Activated naive CD4-positive, alpha-beta T cell treated with anti-CD3 and anti-CD28 coated beads, Interleukin-2, amount 50 U/mL, for 16 hours (primary cell): ENCODE measurements at places on chromosomes 5 and 9.
A peak's percentile ranks its signal among the peaks of the same experiment; 100 is the strongest.

GRCh38 chr5:132237670-132238069, 10.0 kb upstream of the P4HA2 start:
- no peak for DNase-seq

- DNase-seq = no peak
These were observed 413.6 kb upstream of the ADAMTSL1 start for GRCh38 chr9:18060269-18060934.

DNA sequence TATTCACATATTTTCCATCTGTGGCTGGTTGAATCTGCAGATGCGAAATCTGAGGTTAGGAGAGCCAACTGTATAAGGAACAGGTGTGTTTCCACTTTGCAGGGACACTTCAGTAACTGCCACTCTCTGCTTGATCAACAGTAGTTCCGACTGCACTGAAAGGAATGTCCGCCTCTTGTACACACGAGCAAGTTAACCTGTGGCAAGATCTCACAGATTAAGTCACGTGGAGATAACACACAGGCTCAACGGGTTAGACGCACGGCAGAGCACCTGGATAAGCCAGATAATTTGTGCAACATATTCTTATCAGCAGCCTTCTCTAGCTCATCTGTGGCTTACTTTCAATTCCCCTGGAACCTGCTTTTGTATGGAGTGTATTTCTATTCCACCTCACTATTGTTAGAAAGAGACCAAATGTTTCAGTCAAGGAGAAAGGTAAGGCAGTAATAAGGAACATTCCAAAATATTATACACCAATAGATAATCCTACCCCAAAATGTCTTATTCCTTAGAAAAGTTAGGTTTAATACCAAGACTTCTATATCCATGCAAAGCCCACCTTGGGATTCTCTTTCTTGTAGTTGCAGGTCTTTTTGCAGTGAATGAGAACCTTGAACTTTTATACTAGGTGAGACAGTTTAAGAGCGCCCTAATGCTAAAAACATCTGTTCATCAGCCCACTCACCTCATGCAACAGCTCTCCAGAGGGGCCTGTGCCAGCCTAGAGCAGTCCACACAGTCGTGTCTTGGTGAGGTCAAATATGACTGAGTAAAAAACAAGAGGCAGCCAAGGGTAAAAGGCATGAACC, 6.5 kb upstream of the C9 start:
- DNase-seq = no peak

GRCh38 chr9:7509576-7510145, 289.9 kb downstream of the DMAC1 start:
- DNase-seq = no peak

GRCh38 chr5:172871982-172872381, 37.9 kb downstream of the ERGIC1 start:
- DNase-seq = no peak

GRCh38 chr5:112445626-112446350, 26.7 kb upstream of the EPB41L4A start:
- no peak for DNase-seq

- DNase-seq = no peak
These were observed 215.1 kb upstream of the KIF2A start for GRCh38 chr5:62090953-62091352.

DNA sequence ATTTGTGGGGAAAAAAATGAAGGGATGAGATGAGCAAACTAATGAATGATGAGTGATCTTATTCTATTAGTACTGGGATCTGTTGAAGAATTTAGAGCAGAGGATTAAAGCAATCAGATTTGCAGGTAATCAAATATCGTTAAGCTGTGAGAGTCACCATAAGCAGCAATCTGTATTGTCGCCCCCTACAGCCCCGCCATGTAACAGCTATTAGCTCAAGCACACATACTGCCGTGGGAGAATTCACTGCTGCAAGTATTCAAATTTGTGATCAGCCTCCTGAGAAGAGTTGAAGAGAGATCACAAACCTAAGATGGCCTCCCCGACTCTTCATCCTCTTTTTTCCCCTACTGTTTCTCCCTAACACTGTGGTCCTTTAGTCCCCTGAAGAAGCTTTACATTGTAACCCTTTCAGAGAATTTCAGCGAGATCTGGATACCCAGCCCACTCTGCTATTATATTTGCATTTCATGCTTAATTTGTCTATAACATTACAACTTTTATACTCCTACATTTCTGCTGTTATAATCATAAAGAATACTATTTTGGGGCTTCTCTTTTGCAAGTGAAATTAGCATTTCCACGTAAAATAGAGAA, 28.5 kb upstream of the PHF24 start:
- peak; percentile 40 for DNase-seq

DNA sequence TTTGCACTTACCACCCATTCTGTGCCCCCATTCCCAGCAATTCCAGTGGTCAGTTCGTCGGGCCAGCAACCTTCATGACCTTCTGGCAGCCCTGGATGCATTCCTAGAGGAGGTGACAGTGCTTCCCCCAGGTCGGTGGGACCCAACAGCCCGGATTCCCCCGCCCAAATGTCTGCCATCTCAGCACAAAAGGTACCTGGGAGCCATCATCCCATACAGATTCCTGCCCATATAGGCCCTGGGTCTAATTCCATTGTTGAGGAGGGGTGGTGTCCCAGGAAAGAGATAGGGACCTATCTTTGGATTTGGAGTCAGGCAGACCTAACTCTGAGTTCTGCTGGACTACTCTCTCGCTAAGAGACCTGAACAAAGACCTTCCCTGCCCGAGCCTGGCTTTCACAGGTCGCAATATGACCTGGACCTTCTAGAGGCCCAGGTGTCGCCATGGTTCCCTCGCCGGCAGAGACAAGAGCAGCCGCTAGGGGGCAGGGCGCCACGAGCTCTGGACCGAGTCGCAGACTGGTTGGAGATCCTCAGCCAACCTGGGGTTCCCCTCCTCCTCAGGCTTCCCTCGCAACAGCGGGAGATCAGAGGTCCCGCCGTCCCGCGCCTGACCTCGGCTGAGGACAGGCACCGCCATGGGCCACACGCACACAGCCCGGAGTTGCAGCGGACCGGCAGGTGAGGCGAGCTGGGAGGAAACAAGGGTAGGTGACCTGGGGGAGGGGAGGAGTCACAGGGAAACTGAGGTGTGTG, 3.1 kb downstream of the SLC4A9 start:
- DNase-seq = peak; percentile 85

- no peak for DNase-seq
These were observed 11.6 kb downstream of the TRAF1 start for GRCh38 chr9:120914953-120915352.

GRCh38 chr5:142023836-142024235, 11.0 kb upstream of the GNPDA1 start:
- DNase-seq = no peak

DNA sequence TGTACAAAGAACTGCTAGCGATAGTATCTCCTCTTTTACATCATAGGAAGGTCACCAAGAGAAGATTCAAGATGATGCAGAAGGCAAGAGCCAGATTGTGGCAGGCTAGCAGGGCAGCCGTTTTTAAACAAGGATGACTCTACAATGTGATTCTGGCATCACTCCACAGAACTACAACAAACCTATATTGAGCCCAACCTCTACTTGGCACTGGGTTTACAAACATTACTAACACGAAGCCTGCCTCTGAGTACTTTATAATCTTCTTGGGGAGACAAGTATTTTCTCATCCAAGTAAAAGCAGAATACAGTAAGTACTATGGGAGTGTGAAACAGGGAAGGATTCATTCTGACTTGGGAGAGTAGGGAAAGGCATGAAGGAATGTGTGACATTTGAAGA, 448.6 kb downstream of the ZNF608 start:
- DNase-seq = no peak

DNA sequence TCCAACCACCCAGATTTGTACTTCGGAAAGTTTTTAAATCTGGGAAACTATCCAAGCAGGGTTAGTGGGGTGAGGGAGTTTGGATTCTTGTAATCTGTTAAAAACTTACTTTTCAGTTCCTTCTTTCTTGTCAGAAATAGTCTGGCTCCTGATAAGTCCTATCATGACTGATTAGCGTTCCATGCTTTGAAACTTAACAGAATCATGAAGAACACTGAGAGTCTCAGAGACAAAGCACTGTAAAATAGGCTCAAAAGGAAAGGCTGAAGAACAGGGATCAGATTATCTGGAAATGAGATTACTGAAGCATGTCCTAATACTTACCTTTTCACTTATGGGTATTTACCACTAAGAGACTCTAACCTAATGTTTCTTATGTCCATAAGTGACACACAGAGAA, 242.5 kb downstream of the ARRDC3 start:
- DNase-seq = no peak

DNA sequence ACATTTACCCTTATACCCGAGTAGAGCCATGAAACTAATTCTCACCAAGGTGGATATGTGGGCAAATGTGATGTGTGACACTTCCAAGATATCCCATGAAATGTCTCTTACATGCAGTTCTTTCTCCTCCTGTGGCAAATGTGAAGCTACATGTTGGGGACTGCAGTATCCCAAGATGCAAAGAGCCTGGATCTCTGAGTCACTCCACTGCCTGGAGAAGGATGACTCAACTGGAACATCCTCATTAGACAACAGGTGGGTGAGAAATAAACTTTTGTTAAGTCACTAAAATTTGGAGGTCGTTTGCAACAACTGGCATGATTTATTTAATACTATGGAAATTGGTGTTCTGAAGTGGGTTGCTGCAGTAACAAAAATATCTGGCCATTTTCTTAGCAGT, 36.5 kb upstream of the TENT4A start:
- DNase-seq = no peak

DNA sequence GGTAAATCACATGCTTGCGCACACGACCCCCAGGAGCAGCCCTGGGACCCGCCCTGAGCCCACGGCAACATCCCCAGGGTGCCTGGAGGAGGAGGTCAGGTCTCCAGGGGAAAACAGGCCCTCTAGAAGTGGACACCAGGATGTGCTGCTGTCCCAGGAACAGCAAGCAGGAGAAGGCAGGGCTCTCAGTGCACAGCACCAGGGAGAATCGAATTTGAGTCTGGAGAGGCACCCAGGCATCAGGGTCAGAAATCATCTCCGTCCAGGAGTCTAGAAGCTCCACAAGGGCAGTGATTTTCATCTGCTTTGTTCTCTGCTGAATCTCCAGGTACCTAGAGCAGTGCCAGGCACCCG, 93.6 kb downstream of the PAX5 start:
- DNase-seq = no peak

GRCh38 chr9:87239312-87239711, 258.4 kb upstream of the DAPK1 start:
- no peak for DNase-seq

DNA sequence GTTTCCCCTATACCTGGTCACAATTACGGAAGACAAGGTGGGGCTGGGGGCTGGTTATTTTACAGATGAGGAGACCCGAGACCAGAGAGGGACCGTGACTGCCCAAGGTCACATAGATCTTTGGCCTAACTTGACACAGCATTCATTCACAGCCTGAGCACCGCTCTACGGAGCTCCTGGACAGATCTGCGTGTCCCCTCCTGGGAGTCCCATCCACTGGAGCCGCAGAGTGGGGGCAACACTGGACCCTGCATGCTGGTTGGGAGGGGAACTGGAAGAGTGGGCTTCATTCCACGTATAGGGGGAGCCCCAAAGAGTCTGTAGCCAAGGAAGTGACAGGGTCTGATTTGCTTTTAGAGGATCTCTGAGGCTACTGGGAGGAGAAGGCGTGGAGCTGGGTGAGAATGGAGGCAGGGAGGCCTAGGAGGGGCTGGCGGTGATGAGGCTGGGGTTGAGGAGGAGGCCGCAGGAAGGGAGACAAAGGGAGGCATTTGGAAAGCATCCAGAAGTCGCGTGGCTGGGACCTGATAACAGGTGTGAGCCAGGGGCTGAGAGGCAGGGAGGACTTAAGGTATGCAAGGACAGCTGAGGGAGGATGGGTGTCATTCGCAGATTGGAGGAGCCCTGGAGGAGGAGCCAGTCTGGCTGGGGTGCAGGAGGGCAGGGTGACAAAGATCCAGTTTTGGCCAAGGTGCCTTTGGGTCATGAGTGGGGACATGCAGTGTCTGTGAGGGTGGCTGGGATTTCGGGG, 64.3 kb upstream of the IER5L start:
- no peak for DNase-seq

DNA sequence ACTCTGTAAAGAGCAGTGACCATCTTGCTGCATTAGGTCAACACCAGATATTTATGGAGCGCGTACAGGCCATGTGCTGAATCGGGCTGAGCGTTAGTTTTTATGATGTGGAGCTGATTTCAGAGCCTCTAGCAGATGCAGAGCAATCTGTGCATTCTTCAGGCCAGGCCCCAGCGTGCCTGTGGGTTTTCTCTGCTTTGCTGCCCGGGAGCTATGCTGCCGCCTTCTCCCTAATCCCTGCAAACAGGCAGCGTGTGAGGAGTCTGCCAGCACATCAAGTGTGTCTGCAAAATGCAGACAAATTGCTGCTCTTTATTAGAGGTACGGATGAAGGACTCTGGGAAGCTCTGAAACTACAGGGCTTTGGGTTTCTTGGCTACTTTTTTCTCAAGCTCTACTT, 170.0 kb downstream of the NTRK2 start:
- DNase-seq = no peak

- peak; percentile 48 for DNase-seq
These were observed 64.6 kb downstream of the ABCA1 start for GRCh38 chr9:104863180-104863883.

- DNase-seq = no peak
These were observed 31.5 kb upstream of the SPRY4 start for GRCh38 chr5:142356349-142356715.

GRCh38 chr9:124000161-124000783, 11.3 kb upstream of the LHX2 start:
- DNase-seq = no peak

DNA sequence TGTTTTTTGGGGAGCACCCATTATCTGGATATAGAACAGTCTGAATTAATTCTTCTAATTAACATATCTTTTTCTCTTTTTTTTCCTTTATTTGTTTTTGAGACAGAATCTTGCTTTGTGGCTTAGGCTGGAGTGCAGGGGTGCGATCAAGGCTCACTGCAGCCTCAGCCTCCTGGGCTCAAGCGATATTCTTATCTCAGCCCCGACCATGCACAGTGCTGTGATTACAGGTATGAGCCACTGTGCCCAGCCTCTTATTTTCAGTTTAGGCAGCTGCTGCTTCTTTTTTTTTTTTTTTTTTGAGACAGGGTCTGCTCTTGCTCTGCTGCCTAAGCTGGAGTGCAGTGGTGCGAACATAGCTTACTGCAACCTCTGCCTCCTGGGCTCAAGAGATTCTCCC, 20.2 kb downstream of the UBE2R2 start:
- DNase-seq = no peak

DNA sequence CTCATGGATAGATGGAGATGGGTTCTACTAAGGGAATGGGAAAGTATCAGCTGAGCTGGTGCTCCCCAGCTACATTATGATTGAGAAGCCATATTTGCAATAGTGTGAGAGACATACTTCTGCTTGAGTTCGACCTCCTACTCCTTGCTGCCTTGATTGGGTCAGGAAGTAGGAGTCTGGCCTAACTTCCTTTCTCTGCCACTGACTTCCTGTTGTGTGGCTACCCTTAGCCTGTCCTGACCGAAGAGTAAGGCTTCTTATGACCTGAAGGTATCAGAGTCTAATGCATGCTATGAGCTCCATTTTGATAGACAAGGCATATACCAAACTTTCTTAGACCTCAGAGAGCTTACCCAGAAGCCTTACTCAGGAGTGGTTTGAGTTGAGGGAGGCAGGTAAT, 53.9 kb downstream of the OSTF1 start:
- DNase-seq = no peak

GRCh38 chr9:122158202-122158601, 1.4 kb downstream of the NDUFA8 start:
- DNase-seq = peak; percentile 36
